ENCODE measurements at places on chromosomes 4 and X.

- no peak for DNase-seq
Observed at GRCh38 chr4:87975466-87975865, at the start of gene SPP1. TSS of gene SPP1 (plus strand) at chr4:87975714. CDS start at chr4:87976896, 1,182 bp downstream.

- DNase-seq: no peak
Observed at GRCh38 chr4:11505221-11505971, 76.7 kb upstream of the HS3ST1 start.

DNA sequence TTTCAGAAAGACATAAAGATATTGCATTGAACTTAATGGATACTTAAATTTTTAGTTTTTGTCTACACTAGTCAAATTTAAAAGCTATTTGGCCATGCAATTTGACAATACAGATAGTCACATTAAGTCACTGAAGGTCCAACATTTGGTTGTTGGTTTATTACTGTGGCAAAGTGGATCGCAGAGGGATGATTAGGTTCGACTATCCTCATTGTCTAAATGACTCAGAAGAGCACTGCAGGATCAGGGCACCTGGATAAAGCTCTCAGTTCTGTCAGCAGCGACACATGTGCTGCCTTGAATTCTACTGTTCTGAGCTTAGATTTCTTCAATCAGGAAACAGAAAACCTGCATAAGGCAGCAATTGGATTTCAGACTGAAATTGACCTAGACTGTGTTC lies 130.7 kb downstream of the AMELX start:
- no peak for DNase-seq

DNA sequence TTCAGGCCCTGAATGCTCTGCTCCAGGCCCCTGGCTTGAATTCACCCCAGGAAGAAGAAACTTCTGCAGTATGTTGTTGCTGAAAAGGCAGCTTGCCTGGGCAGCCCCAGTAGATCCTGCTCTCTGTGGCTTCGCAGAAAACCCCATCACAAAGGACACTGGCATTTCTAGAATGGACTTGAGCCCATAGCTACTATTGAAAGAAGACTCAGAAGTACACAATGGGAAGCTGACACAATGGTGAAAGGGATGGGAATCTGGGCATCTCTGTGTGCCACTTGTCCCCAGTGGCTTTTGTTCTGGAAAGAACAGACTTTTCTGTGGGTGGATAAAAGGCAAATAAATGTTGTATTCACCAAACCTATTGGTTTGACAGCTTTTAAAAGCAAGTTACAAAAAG lies 67.4 kb upstream of the SCML1 start:
- DNase-seq: no peak

DNA sequence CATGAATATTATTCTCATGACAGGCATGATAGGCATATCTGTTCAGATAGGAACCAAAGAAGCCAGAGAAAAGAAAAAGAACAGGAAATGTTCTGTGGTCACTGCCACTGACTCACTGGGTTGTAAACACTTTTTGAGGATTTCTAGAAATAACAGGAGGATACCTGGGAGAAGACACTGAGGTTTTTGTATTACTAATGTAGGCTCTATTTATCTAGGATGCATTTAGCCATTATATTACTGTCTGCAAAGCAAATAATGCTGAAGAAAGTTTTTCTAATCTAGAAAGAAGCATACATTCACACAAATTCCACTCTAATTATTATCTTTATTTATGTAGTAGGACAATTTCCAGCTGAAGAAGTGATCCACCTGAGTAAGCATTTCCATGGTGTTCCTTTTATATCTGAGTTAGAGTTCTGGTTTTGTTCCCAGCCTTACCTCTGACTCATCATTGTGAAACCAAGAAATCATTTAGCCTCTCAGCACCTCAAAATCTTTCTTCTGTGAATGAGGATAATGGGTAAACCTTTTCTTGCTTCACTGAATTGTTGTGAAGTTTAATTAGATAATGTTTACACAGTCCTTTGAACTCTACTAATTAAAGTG lies 40.2 kb upstream of the EPGN start:
- DNase-seq: no peak

- DNase-seq: no peak
Observed at GRCh38 chr4:71614621-71615020, 169.3 kb downstream of the GC start.

GRCh38 chrX:133655275-133656265 lies 240.3 kb upstream of the GPC4 start:
- DNase-seq: no peak

GRCh38 chrX:68827256-68827655 lies 1.6 kb upstream of the EFNB1 start:
- no peak for DNase-seq

DNA sequence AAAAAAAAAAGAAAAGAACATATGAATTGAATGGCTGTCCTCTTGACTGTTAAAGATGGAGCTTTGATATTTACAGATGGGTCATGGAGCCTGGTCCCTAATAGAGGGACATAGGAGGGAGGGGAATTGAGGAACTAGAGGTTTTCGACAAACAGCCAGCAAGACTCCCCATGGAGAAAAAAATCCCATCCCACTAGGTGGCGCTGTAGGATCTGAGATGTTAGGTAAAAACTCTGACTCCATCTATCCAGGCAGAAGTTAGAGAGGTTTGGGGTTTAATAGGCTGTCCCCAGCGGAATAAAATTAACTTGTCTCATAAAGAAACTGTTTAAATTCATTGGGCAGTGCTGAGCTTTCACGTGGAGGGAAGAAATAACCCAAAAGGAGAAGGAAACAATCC lies 45.9 kb downstream of the HMGB2 start:
- peak; percentile 71 for DNase-seq

DNA sequence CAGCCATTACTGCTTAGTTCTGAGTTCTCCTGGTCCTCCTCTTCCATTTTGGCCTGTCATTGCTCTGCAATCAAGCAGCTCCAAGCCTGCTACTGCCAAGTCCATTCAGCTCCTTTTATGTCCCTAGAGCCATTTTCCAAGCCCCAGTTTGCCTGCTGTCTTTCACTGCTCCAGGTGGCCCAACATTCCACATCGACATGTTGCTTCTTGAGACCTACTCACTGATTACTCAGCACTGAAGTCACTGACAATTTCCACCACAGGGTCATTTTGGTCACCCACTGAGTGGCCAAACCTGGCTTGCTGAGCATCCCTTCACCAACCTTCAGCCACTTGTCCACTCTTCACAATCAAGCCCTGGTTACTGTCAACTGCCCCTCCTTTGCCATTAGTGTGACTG lies 27.2 kb downstream of the LRIT3 start:
- no peak for DNase-seq

GRCh38 chrX:17374619-17375366 lies at the start of gene NHS:
TSS of gene NHS (plus strand) at chrX:17375200. CDS start at chrX:17375758, 558 bp downstream.
- no peak for DNase-seq

GRCh38 chr4:2469192-2469984 lies 482 bp downstream of the RNF4 start:
- peak; percentile 65 for DNase-seq
